Activated CD4-positive, alpha-beta T cell treated with anti-CD3 and anti-CD28 coated beads, Interleukin-2, amount 10 ng/mL, durations not matched to agents 7 days and 5 days (primary cell): ENCODE measurements at places on chromosomes 16 and 17. TPM values are rescaled to one million over a fixed set of nuclear protein-coding genes. Genes with fewer than 3 reads are reported as not detected.
A peak's percentile ranks its signal among the peaks of the same experiment; 100 is the strongest.

CTU2 gene
- total RNA-seq, result 20.5 TPM

- no peaks in the 10 kb centered on the region for H3K27me3 ChIP-seq
- H3K36me3 ChIP-seq, result no peaks in the 10 kb centered on the region
- DNase-seq, result no peak
These were observed 12.5 kb upstream of the CIBAR2 start for GRCh38 chr16:85124636-85125346.

DNA sequence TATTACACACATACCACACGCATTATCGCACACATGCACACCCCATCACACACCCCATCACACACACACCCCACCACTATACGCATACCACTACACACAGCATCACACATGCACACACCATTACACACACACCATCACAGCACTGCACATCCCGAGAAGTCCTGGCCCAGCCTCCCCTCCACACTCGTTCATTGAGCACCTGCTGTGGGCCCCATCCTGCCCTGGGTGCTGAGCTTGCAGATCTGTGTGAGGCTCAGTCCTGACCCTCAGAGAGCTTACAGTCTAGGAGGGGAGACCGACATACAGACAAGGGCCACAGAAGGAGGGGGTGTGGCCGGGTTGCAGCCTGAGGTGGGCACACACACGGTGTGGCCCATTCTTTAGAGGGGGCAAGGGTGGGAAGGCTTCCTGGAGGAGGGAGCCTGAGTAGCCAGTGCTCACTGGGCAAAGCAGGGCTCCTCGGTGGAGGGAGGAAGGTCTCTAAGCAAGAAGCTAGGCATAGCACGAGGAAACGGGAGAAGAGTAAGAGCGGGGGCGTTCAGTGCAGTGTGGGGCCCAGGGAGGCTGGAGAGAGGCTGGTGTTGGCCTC is 206.6 kb downstream of the NTN1 start:
- H3K36me3 ChIP-seq, result no peaks in the 10 kb centered on the region
- no peaks in the 10 kb centered on the region for H3K27me3 ChIP-seq
- DNase-seq, result no peak

WDR59 gene
- 65.8 TPM for total RNA-seq

DNA sequence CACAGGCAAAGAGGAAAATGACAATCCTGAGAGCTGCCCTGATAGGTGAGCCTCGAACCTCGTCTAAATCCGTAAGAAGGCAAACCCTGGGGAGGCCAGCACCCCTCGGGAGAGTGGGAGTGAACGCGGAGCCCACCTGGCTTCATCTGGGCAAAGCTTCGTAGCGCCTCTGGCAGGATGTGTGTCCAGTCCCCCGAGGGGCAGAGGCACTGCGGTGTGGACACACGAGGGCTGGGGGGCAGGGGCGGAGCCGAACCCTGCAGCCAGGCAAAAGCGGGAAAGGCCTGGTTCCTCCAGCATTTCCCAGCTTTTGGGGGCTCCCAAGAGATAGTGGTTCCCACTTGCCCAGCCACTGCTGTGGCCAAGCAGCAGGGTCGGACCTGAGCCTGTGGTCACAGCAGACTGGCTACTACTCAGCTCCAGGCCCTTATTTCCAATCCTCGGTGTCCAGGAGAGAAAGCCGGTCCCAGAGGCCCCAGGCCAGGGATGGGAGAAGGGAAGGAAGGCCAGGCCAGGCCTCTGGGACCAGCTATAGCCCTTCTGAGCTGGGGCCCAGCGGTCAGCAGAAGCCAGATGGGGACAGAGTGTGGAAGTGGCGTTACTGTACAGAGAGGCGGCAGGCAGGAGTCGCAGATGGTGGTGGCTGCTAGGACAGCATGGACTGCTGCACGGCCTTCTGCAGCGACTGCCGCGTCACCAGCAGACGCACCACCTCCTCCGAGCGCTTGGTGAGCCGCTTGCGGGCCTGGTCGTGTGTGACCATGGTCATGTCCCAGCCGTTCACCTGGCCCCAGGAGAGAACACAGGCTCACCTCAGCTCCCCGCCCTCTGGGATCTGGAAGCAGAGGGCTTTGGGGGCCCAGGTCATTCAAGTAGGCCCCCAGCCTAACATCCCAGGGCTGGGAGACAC is 5.0 kb downstream of the TAX1BP3 start:
- DNase-seq, result no peak
- H3K4me3 ChIP-seq, result no peak overlapping the region
- peaks cover 13% of the 10 kb centered on the region for H3K4me1 ChIP-seq
- no peaks in the 10 kb centered on the region for H3K27me3 ChIP-seq
- no peaks in the 10 kb centered on the region for H3K36me3 ChIP-seq

DNA sequence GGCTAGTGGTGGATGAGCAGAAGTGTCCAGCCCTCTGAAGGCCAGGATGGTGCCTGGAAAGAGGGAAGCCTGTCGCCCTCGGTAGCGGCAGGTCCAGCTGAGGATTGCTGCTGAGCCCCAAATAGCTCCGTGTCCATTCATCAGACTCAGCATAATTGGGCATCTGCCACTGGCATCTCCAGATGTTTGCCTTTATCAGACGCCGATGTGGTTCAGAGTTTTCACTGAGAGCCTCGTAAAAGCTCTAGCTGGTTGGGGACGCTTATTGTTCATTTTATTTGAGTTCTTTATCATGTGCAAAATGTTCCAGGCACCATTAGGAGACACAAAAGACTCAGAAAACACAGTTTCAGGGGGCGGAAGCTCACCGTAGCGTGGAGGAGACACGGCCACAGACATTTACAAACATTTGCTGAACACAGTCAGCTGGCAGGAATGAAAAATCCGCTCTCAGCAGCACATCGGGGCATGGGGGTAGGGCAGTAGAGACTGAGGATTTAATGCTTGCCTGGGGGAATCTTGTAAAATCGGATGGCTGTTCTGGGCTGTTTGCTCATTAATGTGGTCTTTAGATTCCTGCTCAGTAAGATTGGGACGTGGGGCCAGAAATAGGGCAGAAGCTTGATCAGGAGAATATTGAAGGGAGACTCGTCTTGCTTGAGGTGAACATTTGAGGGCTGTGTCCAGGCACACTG is 41.7 kb downstream of the SMPD3 start:
- no peak overlapping the region for H3K27ac ChIP-seq
- DNase-seq, result no peak
- no peak overlapping the region for H3K4me3 ChIP-seq
- H3K36me3 ChIP-seq, result no peaks in the 10 kb centered on the region
- peaks cover 17% of the 10 kb centered on the region for H3K27me3 ChIP-seq
- peaks cover 7% of the 10 kb centered on the region for H3K4me1 ChIP-seq

- no peaks in the 10 kb centered on the region for H3K36me3 ChIP-seq
- no peak for DNase-seq
- no peak overlapping the region for H3K4me3 ChIP-seq
- no peaks in the 10 kb centered on the region for H3K4me1 ChIP-seq
- H3K27me3 ChIP-seq, result peaks cover 32% of the 10 kb centered on the region
These were observed 76.2 kb downstream of the CCT6B start for GRCh38 chr17:34885076-34885475.

RPS15A gene
- 1,939 TPM for total RNA-seq

DNA sequence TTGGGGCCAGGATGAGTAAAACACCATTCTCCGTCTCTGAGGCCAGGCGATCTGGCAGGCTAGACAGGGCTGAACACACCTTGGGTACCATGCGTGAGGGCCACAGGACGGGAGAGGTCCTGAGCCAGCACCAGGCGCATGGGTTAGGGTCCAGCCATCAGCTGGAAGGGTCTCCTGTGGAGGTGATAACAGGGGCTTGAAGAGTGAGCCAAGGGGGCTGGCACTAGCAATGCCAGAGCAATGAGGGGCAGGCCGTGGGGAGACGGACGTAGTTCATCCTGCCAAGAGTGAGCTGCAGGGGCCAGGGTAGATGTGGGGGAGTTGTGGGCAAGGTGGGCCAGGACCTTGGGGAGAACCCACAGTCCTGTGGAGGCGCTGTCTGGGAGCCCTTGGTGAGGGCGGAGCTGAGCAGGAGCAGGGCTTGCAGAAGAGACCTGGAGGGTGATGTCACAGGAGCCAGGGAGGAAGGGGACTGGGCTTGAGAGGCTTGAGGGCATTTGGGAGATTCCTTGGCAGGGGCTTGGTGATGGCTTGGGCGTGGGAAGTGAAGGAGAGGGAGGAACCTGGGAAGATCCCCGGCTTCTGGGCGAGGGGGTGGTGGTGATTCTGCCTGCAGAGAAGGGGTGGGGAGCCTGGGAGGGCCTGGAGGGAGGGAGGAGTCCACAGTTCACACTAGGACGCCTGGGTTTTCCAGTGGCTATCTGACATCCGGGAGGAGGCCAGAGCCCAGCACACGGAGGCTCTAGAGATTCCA is 6.3 kb upstream of the NPTX1 start:
- peaks cover 6% of the 10 kb centered on the region for H3K4me1 ChIP-seq
- no peak for DNase-seq
- H3K4me3 ChIP-seq, result no peak overlapping the region
- H3K36me3 ChIP-seq, result no peaks in the 10 kb centered on the region

GRCh38 chr17:4678448-4679026 is 25.4 kb downstream of the PELP1 start:
- no peak overlapping the region for H3K27ac ChIP-seq
- peaks cover 32% of the 10 kb centered on the region for H3K36me3 ChIP-seq
- no peaks in the 10 kb centered on the region for H3K27me3 ChIP-seq
- H3K4me3 ChIP-seq, result no peak overlapping the region
- DNase-seq, result no peak

DNA sequence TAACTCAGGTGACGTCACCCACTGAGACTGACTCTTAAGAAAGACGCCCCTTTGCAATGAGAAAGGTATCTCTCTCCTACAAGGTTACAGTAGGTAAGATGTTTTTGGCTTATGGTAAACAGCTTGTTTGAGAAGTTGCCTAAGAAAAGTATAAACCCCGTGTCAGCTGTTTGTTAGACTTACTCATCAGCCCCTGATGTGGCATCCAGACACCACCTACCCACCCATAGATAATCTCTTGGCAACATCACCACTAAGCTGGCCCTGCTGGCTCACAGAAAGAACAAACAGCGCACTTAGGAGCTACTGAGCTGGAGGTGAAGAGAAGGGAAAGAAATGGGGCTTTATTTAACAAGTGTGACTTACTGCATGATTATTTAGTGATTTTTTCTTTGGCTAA is 121.0 kb downstream of the PARN start:
- no peak overlapping the region for H3K4me3 ChIP-seq
- H3K27ac ChIP-seq, result no peak overlapping the region
- peaks cover 2% of the 10 kb centered on the region for H3K36me3 ChIP-seq

- no peaks in the 10 kb centered on the region for H3K27me3 ChIP-seq
- peak overlapping the region; percentile 81 for H3K4me3 ChIP-seq
- H3K4me1 ChIP-seq, result peaks cover 93% of the 10 kb centered on the region
- no peak for DNase-seq
These were observed 100.5 kb downstream of the XYLT1 start for GRCh38 chr16:17370223-17370707.

GRCh38 chr17:8173056-8173870 is 2.9 kb downstream of the TMEM107 start:
- H3K4me1 ChIP-seq, result peaks cover 58% of the 10 kb centered on the region
- DNase-seq, result peak; percentile 88
- H3K36me3 ChIP-seq, result peaks cover 3% of the 10 kb centered on the region
- H3K4me3 ChIP-seq, result peak overlapping the region; percentile 95
- H3K27ac ChIP-seq, result peak overlapping the region; percentile 100

- H3K27me3 ChIP-seq, result no peaks in the 10 kb centered on the region
- DNase-seq, result peak; percentile 81
- peaks cover 3% of the 10 kb centered on the region for H3K36me3 ChIP-seq
- peak overlapping the region; percentile 89 for H3K27ac ChIP-seq
- peaks cover 57% of the 10 kb centered on the region for H3K4me1 ChIP-seq
These were observed 146.5 kb upstream of the PLCG2 start for GRCh38 chr16:81632392-81633146.

DNA sequence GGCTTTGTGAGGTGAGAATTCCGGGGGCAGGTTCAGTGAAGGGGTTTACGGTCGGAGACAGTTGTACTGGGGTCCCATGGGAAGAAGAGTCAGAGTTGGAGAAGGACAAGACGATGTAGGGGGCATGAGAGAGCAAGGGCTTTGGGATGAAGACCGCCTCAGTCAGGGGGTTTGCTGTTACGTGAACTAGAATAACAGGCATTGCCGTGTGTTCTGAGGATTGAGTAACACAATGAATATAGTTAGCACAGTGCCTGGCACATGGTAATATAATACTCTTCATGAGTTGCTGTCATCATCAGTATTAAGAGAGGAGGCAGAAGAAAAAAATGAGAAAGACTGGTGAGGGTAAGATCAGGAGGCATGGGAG is 577 bp downstream of the ZNF646 start:
- peaks cover 30% of the 10 kb centered on the region for H3K4me1 ChIP-seq
- H3K4me3 ChIP-seq, result peak overlapping the region; percentile 91
- H3K27ac ChIP-seq, result peak overlapping the region; percentile 94
- DNase-seq, result no peak
- peaks cover 29% of the 10 kb centered on the region for H3K36me3 ChIP-seq

- peak overlapping the region; percentile 99 for H3K4me3 ChIP-seq
- H3K36me3 ChIP-seq, result peaks cover 47% of the 10 kb centered on the region
- no peaks in the 10 kb centered on the region for H3K27me3 ChIP-seq
- peaks cover 53% of the 10 kb centered on the region for H3K4me1 ChIP-seq
- peak overlapping the region; percentile 99 for H3K27ac ChIP-seq
These were observed 2.0 kb downstream of the RBBP6 start for GRCh38 chr16:24541233-24541933.

GRCh38 chr16:89944773-89945172 is 3.8 kb upstream of the DEF8 start:
- peaks cover 28% of the 10 kb centered on the region for H3K27me3 ChIP-seq
- no peak overlapping the region for H3K4me3 ChIP-seq
- no peaks in the 10 kb centered on the region for H3K36me3 ChIP-seq
- no peak for DNase-seq
- H3K27ac ChIP-seq, result no peak overlapping the region

DNA sequence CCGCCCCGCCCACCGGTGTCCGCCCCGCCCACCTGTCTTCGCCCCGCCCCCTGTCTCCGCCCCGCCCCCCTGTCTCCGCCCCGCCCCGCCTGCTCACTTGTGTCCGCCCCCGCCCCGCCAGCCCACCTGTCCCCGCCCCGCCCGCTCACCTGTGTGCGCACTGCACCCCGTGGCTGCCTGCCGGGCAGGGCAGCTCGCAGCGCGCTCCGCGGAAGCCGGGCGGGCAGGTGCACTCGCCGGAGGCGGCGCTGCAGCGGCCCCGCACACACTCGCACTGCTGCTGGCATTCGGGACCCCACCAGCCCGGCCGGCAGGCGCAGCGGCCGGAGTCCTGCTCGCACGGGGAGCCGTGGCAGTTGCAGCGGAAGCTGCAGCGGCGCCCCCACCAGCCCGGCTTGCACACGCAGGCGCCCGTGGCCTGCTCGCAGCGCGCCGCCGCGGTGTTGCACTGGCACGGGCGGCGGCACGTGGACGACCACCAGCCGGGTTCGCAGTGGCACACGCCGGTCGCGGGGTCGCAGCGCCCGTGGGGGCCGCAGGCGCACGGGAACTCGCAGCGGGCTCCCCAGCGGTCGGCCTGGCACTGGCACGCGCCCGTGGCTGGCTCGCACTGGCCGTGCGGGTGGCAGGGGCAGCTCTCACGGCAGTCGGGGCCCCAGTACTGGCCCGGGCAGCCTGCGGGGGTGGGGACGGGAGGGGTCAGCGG is 2.1 kb downstream of the SCARF1 start:
- no peaks in the 10 kb centered on the region for H3K36me3 ChIP-seq
- peaks cover 29% of the 10 kb centered on the region for H3K4me1 ChIP-seq
- no peaks in the 10 kb centered on the region for H3K27me3 ChIP-seq
- DNase-seq, result peak; percentile 60
- H3K4me3 ChIP-seq, result no peak overlapping the region
- H3K27ac ChIP-seq, result no peak overlapping the region

GRCh38 chr16:24491731-24492130 is 47.6 kb upstream of the RBBP6 start:
- no peaks in the 10 kb centered on the region for H3K4me1 ChIP-seq
- no peak for DNase-seq
- no peaks in the 10 kb centered on the region for H3K36me3 ChIP-seq
- no peak overlapping the region for H3K4me3 ChIP-seq
